ENCODE measurements at places on chromosomes 3 and 15.
A peak's percentile ranks its signal among the peaks of the same experiment; 100 is the strongest.

GRCh38 chr3:11555881-11556633, 87.7 kb downstream of the VGLL4 start:
- no peak for DNase-seq

DNA sequence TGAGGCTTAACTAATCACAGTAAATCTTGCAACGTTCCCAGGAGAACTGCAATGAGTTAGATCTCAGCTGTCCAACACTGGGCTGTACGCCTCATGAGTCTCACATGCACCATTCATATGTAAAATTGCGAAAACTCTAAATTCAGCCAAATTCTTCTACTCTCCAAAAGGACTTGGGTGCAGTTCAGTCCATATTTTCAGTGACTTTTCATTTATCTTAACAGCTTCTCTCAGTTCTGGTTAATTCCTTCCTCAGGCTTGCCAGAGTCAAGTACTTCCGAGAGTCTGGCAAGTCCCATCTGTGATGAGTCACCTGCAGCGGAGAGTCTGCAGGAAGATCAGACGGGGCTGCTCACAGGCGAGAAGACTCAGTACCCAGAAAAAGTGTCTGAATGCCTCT, 11.5 kb downstream of the CCDC80 start:
- DNase-seq: no peak

- no peak for DNase-seq
These were observed 11.1 kb downstream of the ISLR start for GRCh38 chr15:74184582-74185091.

GRCh38 chr3:45411081-45411480, 22.7 kb downstream of the LARS2 start:
- DNase-seq: no peak

GRCh38 chr3:127894481-127894880, 20.6 kb upstream of the KBTBD12 start:
- no peak for DNase-seq

DNA sequence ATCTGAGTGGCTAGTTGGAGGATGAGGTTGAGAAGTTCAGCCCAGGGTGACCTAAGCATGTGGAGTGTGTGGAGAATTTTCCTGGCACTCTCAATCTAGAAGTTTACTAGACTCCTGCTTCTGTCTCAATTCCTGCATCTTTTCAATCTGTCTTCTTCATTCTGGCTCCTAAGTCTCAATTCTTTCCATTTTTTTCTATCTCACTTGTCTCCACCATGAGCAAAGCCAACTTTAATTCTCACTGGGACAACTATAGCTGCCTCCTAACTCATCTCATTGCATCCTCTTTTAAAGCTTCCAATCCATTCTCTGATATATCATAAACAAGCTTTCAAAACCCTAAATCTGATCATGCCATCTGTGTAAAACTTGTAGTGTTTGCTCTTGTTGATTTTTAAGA, 569.3 kb downstream of the NAALADL2 start:
- DNase-seq: no peak

- DNase-seq: no peak
These were observed 269.0 kb upstream of the ADAMTS9 start for GRCh38 chr3:64956711-64957325.

GRCh38 chr3:44468572-44469520, 8.6 kb downstream of the ZNF445 start:
- no peak for DNase-seq

DNA sequence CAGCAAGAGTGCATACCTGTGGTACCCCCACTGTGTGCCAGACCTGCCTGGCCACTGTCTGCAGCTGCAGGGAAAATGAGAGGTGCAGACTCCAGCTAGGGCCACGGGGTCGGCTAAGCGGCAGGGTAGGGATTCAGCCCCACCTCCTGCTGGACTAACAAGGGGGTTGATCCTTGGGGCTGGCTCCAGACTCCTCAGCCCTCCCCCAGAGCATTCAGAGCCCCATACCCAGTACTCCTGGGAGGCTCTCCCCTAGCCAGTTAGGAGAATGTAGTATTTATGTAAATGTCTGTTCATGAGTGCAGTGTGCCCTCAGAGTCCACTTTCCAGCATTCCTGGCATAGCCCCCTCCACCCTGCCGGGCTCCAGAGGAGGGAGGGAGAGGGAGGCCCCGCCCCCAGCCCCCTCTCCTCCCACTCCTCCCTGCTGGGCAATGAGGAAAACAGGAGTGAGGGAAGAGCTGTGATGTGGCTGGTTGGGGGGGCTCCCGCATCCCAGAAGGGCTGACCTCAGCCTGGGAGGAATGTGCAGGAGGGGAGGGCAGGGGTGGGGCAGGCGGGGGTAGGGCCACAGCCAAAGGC, 4.5 kb upstream of the SEMA3B start:
- peak; percentile 52 for DNase-seq

GRCh38 chr15:34336991-34337556, 507 bp downstream of the SLC12A6 start:
- no peak for DNase-seq

- no peak for DNase-seq
These were observed 101.3 kb upstream of the SLCO3A1 start for GRCh38 chr15:91752081-91752785.

DNA sequence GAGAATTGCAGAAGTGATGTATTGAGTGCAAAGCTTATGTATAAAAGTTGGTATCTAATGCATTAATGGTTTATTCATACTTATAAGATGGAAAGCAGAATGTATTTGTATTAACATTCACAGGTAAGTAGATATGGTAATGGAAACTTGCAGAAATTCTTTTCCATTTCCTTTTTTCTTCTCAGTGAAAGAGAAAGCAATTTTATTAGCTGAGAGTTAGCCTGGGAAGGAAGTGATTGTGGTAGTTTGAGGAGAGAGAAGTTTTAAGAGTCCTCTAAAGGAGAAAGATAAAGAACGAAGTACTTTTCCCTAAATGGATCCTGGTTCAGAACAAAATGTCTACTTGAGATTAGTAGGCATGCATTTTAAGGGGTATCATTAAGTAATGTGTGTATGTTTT, 60.1 kb upstream of the OSTN start:
- no peak for DNase-seq

DNA sequence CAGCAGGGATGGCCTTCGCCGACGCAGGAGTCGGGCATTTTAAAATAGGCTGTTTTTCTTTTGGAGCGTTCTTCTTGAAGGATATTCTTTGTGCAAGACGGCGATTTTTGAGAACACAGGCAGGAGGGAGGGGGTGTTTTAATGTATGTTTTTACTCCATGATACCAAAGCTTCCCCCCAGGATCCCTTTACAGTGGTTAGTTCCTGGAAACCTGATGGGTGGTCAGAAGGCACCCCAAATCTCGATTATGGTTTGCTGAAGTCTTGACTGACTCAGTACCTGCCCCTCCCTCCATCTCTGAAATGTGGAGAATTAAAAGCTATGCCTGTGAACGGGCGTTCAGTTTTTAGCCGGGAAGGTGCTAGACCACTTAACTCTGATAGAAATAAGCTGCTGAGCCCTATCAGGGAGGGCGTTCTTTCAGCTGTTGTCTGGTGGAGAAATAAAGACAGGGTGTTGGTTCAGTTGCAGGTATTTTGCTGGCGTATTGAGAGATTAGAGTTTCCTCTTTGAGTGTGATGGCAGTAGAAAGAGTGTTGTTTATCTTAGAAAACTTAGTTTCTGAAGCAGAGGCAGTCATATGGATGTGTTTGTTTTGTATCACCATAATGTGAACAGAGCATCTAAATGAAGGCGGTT, 3.4 kb downstream of the IGF1R start:
- DNase-seq: peak; percentile 34

DNA sequence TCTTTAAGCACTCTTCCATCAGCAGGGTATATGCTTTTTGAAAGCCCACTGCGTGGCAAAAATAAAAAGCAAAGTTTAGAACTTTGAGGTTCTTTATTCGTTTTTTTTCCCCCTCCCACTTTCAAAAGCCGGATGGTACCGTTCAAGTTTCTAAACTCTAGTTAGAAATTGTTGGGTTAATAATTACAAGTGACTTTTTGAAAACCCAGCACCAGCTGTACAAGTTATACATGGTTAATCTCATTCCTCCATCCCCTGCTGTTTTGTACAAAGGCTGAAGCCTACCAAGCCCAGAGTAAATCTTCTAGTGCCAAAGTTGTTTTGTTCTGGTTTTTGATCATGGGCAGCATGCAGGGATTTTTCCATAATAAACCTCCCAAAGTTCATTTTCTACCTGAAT, 48.6 kb downstream of the WDR72 start:
- no peak for DNase-seq

DNA sequence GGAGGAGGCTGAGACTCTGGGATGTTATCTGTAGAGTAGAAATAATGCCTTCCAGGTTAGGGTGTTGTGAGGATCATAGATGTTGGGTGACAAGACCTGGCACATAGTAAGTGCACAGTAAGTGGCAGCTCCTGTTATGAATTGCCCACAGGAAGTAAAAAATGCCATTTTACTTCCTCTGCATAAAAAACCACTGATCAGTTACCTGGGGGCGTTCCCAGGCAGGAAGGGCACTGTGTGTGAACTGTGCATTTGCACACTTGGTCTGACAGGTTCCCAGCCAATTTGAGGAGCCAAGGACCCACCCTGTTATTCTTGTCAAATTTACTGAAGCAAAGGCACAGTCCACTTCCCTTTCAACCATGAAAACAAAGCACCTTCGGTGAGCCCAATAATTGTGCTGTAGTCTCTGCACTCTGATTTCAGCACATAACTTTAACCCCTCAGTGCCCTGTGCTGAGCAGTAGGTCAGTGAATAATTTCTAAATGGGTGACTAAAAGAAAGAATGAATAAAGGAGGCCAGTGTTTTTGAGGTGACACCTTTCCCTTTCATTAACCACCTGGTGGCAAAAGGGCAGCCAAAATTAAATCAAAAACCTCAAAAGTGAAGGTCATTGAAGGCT, 85.8 kb upstream of the ARHGEF3 start:
- no peak for DNase-seq

- DNase-seq: no peak
These were observed 16.5 kb upstream of the TIMP4 start for GRCh38 chr3:12175137-12175593.

DNA sequence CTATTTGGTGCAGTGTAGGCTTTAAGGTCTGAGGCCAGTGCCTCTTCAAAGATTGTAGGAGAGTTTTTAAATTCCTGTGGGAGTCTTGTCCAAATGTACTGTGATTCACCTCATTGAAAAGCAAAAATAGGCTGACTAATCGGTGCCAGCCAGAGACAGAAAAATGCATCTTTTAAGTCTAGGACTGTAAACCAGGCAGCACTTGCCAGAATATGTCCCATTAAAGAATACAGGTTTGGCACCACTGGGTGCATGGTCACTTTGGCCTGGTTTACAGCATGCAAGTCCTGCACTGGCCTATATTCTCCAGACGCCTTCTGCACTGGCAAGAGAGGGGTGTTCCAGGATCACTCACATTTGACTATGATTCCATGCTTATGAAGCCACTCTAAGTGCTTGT, 20.3 kb upstream of the NOX5 start:
- DNase-seq: no peak

Measured in prostate gland (tissue), 2 donors.